Fibroblast of mammary gland (primary cell): ENCODE measurements at places on chromosomes 12 and 14.
A peak's percentile ranks its signal among the peaks of the same experiment; 100 is the strongest.

DNA sequence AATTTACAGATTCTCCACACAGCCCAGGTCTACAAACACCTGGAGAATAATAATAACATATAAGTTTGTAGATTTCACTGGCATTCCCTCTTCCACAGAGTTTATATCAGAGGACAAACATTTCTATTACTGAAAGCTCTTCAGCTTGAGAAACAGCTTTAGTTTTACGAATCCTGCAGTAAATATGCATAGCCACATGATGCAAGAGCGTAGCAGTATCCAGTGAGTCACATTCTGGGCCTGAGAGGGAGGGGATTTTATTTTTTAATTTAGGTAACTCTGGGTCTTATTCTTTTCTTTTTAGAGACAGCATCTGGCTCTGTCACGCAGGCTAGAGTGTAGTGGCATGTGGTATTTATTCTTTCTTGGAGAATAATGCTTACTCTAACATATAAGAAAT lies 1002.8 kb downstream of the TRHDE start:
- DNase-seq: no peak

- no peak for DNase-seq
Measured at GRCh38 chr12:52200086-52200780, 8.4 kb upstream of the KRT80 start.

DNA sequence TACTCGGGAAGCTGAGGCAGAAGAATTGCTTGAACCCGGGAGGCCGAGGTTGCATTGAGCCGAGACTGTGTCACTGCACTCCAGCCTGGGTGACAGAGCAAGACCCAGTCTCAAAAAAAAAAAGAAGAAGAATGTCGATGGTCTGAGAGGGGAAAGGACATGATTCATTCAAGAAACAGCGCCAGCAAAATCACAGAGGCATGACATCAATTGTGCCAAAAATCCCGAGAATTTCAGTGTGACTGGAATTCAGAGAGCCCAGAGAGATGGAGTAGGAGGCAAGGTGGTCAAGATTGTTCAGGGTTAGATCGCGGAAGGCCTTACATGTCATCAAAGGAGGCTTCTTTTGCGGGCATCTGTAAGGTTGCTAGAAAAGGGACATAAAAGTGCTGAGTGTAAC lies 483.3 kb downstream of the VRK1 start:
- DNase-seq: no peak

GRCh38 chr14:81826081-81826480 lies 292.4 kb upstream of the SEL1L start:
- DNase-seq: no peak

DNA sequence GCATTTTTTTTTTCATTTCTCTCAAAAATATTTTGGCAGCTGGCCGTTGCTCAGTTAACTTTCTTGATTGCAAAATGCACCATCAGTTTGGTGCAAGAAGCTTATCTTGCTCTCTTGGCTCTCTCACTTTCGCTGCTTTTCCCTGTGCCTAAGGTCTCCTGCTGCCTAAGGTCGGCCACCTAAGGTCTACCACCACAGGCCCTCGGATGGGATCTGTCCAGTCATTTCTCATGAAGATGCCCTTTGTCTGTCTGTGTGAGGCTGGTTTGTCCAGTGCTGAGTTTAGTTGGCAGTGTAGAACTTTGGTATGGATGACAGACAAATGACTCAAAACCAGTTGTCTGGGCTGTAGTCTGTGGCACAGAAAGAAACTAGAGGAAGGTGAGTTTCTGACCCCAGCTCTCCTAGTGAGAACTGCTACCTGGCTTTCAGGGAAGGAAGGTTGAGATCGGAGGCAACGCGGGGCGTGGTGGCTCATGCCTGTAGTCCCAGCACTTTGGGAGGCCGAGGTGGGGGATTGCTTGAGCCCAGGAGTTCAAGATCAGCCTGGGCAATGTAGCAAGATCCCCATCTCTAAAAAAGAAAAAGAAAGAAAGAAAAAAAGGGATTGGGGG lies 2.6 kb downstream of the MLXIP start:
- DNase-seq: peak; percentile 53

DNA sequence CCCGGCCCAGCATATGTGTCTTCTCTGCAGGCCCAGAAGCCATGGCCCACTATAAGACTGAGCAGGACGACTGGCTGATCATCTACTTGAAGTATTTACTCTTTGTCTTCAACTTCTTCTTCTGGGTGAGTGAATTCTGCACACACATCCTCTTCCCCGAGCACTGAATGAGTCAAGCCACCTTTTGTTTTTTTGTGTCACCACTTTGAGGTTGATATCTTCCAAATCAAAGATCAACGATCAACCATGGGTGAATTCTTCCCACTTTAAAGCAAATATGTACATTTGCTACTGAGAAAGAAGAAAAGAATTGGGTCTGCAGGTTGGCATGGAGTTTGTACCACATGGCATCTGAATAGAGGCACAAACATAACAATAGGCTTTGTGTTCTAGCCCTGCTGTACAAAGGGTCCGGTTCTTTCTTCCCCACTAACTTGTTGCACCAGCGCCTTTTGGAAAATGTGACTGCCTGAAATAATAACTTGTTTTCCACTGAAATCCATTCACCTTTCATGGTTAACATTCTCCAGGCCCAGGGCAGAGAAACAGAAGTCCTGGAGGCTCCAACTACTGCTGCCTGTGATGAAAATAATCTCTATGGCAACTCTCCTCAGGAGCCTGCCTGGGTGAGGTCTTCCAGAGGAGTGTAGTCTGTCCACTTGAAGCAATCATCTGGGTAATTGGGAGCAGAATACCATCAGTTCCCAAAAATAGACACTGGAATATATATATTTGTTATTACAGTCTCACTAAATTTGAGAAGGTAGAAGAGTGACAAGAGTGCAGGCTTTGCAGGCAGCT lies 27.6 kb downstream of the TSPAN11 start:
- DNase-seq: no peak
